ENCODE measurements at places on chromosomes 2 and 18. TPM values are rescaled to one million over a fixed set of nuclear protein-coding genes. Genes with fewer than 3 reads are reported as not detected.

The COLEC11 gene
- 1.1 TPM for total RNA-seq

The CKAP2L gene
- 0.88 TPM for total RNA-seq

The CRYBA2 gene
- total RNA-seq, result not detected

The PKDCC gene
- total RNA-seq, result 30.4 TPM

The STK39 gene
- 20.1 TPM for total RNA-seq

The GRB14 gene
- total RNA-seq, result not detected

The IL1RL1 gene
- 0.22 TPM for total RNA-seq

The DSC2 gene
- total RNA-seq, result not detected

The RAB6C gene
- total RNA-seq, result not detected

The ITGAV gene
- 204 TPM for total RNA-seq

The AQP12B gene
- total RNA-seq, result not detected

The EDAR gene
- total RNA-seq, result not detected

The LGALSL gene
- 4.4 TPM for total RNA-seq

The UGT1A4 gene
- total RNA-seq, result not detected

The ARHGAP25 gene
- 0.44 TPM for total RNA-seq

Measured in placental pericyte (primary cell).